Peyer's patch (tissue), 4 donors: ENCODE measurements at places on chromosomes 5 and 9. TPM values are rescaled to one million over a fixed set of nuclear protein-coding genes. Genes with fewer than 3 reads are reported as not detected.

- no peaks in the 10 kb centered on the region for H3K36me3 ChIP-seq
- DNase-seq: no peak
- H3K4me3 ChIP-seq: no peak overlapping the region
- no peaks in the 10 kb centered on the region for H3K27me3 ChIP-seq
- no peak overlapping the region for H3K27ac ChIP-seq
- H3K4me1 ChIP-seq: peaks cover 10% of the 10 kb centered on the region
Observed at GRCh38 chr5:178319541-178320041, 87.0 kb upstream of the PHYKPL start.

- no peaks in the 10 kb centered on the region for H3K27me3 ChIP-seq
- no peaks in the 10 kb centered on the region for H3K36me3 ChIP-seq
- H3K4me1 ChIP-seq: no peaks in the 10 kb centered on the region
- H3K4me3 ChIP-seq: no peak overlapping the region
Observed at GRCh38 chr5:12885018-12885417, 980.8 kb upstream of the CTNND2 start.

DNA sequence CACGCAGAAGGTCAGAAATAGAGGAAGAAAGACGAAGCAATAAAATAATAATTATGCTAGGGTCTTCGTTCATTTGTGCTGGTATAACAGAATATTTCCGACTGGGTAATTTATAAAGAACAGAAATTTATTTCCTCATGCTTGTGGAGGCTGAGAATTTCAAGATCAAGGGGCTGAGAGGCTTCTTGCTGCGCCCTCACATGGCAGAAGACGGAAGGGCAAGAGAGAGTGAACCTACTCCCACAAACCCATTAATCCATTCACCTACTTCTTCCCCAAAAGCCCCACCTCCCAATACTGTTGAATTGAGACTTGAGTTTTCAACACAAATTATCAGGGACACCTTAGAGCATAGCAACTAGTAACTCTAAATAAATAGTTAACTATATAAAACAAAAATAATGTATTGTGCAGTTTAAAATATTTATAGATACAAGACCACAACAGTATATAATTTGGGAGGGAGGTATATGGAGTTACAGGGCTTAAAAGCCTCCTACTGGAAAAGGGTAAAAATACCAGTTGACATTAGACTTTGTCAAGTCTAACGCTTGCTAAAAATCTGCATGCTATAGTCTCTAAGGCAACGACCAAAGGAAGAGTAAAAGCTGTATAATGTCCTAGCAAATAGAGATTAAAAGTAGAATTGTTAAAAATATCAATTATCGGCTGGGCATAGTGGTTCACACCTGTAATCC lies 40.3 kb upstream of the NAA35 start:
- H3K27me3 ChIP-seq: no peaks in the 10 kb centered on the region
- no peak overlapping the region for H3K27ac ChIP-seq
- H3K4me3 ChIP-seq: no peak overlapping the region

- H3K4me1 ChIP-seq: no peaks in the 10 kb centered on the region
- H3K36me3 ChIP-seq: peaks cover 15% of the 10 kb centered on the region
- H3K4me3 ChIP-seq: no peak overlapping the region
- no peaks in the 10 kb centered on the region for H3K27me3 ChIP-seq
- no peak overlapping the region for H3K27ac ChIP-seq
Observed at GRCh38 chr9:76023715-76024195, 133.3 kb downstream of the PCSK5 start.

DNA sequence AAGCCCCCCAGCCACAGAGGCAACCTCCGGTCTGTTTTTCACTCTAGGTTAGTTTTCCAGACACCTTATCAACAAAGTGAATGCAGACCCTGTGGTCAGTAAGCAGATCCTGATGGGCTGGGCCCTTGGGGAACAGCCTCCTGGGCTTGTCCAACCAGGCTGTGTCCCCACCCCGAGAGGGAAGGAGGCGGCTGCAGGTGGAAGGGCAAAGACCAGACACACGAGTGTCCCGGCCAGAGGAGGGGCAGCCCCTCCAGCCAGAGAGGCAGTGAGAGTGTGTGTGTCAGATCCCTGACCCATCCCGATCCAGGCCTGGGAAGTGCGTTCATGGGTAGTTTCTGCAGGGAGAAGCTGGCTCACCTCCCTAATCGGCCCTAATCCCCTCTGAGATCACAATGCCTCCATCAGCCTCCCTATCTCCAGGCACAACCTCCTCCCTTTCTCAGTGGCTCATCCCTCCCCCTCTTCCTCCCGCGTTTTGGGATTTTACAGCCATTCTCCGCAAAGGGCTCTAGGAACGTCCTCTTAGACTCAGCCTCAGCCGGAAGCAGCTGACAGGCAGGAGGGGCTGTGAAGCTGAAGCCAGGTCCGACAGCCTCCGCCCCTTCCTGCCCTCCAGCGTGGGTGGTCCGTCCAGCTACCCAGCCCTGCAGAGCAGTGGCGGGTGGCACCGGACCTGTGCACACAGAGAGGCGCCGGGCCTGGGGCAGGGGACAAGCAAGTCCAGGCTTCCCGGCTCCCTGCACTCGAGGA lies 9.7 kb downstream of the SLC12A7 start:
- H3K4me1 ChIP-seq: peaks cover 21% of the 10 kb centered on the region
- peak overlapping the region; percentile 96 for H3K27ac ChIP-seq
- no peaks in the 10 kb centered on the region for H3K27me3 ChIP-seq
- DNase-seq: no peak
- no peak overlapping the region for H3K4me3 ChIP-seq

GRCh38 chr5:179866241-179867078 lies 7.8 kb upstream of the MRNIP start:
- DNase-seq: no peak
- H3K36me3 ChIP-seq: no peaks in the 10 kb centered on the region
- H3K4me3 ChIP-seq: no peak overlapping the region
- H3K27ac ChIP-seq: no peak overlapping the region
- no peaks in the 10 kb centered on the region for H3K4me1 ChIP-seq

- H3K4me1 ChIP-seq: no peaks in the 10 kb centered on the region
- H3K27me3 ChIP-seq: no peaks in the 10 kb centered on the region
- DNase-seq: no peak
- H3K27ac ChIP-seq: no peak overlapping the region
- H3K4me3 ChIP-seq: no peak overlapping the region
Observed at GRCh38 chr5:160930406-160930805, 78.4 kb upstream of the ATP10B start.

- H3K4me3 ChIP-seq: peak overlapping the region; percentile 66
- H3K27me3 ChIP-seq: no peaks in the 10 kb centered on the region
- H3K4me1 ChIP-seq: peaks cover 49% of the 10 kb centered on the region
- H3K27ac ChIP-seq: peak overlapping the region; percentile 74
Observed at GRCh38 chr9:34588671-34589635, 571 bp downstream of the CNTFR start.

- no peaks in the 10 kb centered on the region for H3K36me3 ChIP-seq
- peaks cover 23% of the 10 kb centered on the region for H3K4me1 ChIP-seq
- peak overlapping the region; percentile 8 for H3K27ac ChIP-seq
- peak overlapping the region; percentile 48 for H3K4me3 ChIP-seq
Observed at GRCh38 chr9:128249908-128250838, 25.6 kb downstream of the GOLGA2 start.

GRCh38 chr9:136289651-136290507 lies 14.0 kb downstream of the CCDC187 start:
- no peak overlapping the region for H3K4me3 ChIP-seq
- H3K27ac ChIP-seq: no peak overlapping the region
- no peaks in the 10 kb centered on the region for H3K4me1 ChIP-seq
- H3K27me3 ChIP-seq: no peaks in the 10 kb centered on the region
- no peaks in the 10 kb centered on the region for H3K36me3 ChIP-seq

DNA sequence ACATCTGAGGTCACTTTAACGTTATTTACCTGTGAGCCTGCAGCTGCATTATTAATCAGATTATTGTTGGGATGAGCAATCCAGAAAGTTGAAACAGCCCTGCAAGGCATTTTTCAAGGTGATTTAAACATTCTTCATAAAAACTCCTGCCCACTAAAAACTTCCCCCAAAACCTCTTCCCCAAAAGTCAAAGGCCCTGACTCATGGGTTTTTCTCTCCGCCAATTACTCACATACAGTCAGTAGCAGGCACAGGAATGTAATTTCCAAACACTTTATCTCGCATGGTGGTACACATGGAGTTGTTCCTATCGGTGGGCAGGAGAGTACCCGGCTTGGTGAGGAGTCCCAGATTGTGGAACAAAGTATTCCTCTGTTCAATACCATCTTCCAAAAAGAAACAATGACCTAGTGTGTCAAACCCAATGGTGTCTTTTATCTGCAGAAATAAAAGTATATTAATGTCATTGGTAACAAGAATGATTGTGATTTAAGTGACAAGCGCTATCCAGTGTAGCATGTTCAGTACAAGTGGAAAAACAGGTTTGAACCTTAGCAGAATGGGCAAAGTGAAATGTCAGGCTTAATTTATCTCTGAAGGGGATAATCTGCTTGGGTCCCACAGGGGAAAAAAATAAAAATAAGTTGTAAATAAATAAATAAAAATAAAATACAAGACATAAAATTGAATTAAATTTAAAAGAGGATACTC lies 38.3 kb downstream of the CEMIP2 start:
- no peak overlapping the region for H3K4me3 ChIP-seq
- no peaks in the 10 kb centered on the region for H3K36me3 ChIP-seq
- no peak for DNase-seq
- H3K27me3 ChIP-seq: no peaks in the 10 kb centered on the region

DNA sequence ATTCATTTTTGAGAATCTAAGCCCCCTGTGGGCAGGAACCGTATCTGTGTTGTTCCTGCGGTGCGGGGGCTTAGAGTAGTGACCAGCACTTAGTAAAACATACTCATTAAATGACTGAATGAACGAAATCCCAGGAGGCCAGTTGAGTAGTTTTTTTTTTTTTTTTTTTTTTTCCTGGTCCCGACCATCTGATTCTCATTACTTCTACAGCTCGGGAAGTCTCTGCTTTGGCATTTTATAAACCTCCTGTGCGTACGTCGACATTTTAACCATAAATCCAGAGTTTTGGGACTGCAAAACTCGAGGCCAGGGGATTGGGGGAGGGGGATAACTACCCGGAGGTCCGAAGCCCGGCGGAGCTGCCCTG lies 31.5 kb upstream of the SPRY4 start:
- H3K27me3 ChIP-seq: no peaks in the 10 kb centered on the region
- H3K4me3 ChIP-seq: peak overlapping the region; percentile 70
- peak overlapping the region; percentile 91 for H3K27ac ChIP-seq
- DNase-seq: no peak
- H3K36me3 ChIP-seq: no peaks in the 10 kb centered on the region

GRCh38 chr9:128316421-128316820 lies 5.8 kb downstream of the TRUB2 start:
- H3K27ac ChIP-seq: no peak overlapping the region
- no peaks in the 10 kb centered on the region for H3K27me3 ChIP-seq
- no peak for DNase-seq
- no peak overlapping the region for H3K4me3 ChIP-seq
- H3K4me1 ChIP-seq: no peaks in the 10 kb centered on the region

DNA sequence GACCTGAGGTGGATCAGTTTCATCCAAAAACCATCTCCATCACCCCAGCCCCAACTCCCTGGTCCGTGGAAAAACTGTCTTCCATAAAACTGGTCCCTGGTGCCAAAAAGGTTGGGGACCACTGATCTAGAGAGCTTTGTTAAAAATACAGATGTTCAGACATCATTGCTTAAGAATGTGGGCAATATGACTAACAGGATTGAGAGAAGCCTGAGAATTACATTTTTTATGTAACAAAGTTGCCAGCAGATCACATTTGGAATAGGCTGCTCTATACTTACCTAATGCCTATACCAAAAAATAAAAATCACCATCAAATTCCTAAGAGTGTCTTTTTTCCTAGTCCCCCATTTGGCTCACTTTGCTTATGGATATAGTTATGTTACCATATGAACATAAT lies 143.3 kb downstream of the RAPGEF6 start:
- H3K27ac ChIP-seq: no peak overlapping the region
- no peak for DNase-seq
- peaks cover 53% of the 10 kb centered on the region for H3K36me3 ChIP-seq
- no peaks in the 10 kb centered on the region for H3K4me1 ChIP-seq
- H3K4me3 ChIP-seq: no peak overlapping the region

- H3K4me1 ChIP-seq: no peaks in the 10 kb centered on the region
- H3K4me3 ChIP-seq: no peak overlapping the region
- no peak overlapping the region for H3K27ac ChIP-seq
- no peak for DNase-seq
- H3K27me3 ChIP-seq: no peaks in the 10 kb centered on the region
Observed at GRCh38 chr5:125870256-125870655, 553.0 kb upstream of the GRAMD2B start.

GRCh38 chr9:69199769-69200470 lies 25.8 kb downstream of the TJP2 start:
- H3K36me3 ChIP-seq: no peaks in the 10 kb centered on the region
- H3K27me3 ChIP-seq: no peaks in the 10 kb centered on the region
- DNase-seq: no peak
- H3K4me3 ChIP-seq: no peak overlapping the region
- H3K4me1 ChIP-seq: peaks cover 7% of the 10 kb centered on the region

- DNase-seq: peak; percentile 49
- H3K36me3 ChIP-seq: no peaks in the 10 kb centered on the region
- no peak overlapping the region for H3K4me3 ChIP-seq
- H3K27me3 ChIP-seq: no peaks in the 10 kb centered on the region
Observed at GRCh38 chr9:4301971-4302427, 2.1 kb upstream of the GLIS3 start.

DNA sequence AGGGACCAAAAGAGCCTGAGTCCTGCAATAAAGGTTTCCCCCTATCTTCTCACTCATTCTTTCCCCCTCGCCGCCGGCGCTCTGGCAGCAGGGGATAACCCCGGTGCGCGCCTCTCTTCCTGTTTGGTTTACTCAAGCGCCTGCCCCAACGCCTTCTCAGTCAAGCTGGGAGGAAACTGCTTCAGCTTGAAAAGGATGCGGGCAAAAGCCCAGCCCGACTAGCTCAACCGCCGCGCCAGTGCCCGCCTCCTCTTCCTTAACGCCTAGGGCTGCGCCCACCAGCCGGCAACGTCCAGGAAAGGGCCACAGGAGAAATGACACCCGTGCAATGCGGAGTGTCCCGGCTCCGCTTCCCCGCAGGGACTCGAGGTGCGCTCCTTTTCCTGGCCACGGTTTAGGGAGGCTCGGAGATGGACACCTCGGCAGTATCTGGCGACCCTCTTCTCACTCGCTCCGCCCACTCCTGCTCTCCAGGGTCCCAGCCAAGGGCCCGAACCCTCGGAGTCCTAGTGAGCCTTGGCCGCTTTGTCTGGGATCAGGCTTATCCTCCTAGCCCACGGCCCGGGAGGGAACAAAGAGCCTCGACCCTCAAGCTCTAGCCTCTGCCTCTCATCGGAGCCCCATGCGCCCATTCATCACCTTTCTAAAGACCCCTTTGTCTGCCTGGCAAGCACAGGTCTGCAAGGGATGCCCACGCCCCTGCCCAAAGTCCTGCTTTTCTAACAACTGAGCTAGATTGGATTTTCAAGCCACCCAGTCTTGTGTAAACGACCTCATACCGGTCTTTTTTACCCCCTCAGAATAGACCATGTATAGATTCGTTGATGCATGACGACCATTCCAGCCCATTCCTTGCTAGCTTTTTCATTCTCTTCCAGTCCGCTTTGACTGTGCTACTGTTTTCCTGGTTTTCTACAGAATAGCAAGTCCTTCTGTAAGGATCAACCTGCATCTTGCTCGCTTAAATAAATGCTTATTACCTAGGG lies 2.0 kb downstream of the ST8SIA4 start:
- peak; percentile 95 for DNase-seq
- H3K4me1 ChIP-seq: no peaks in the 10 kb centered on the region
- no peaks in the 10 kb centered on the region for H3K36me3 ChIP-seq
- no peaks in the 10 kb centered on the region for H3K27me3 ChIP-seq
- peak overlapping the region; percentile 81 for H3K27ac ChIP-seq

DYNC2I2 gene
- 71.9 TPM for total RNA-seq

TNFSF15 gene
- total RNA-seq: 0.83 TPM

NOTCH1 gene
- total RNA-seq: 95.7 TPM

PRRX2 gene
- total RNA-seq: not detected

FAM221B gene
- not detected for total RNA-seq

COMMD10 gene
- total RNA-seq: 37.8 TPM
